Upper lobe of left lung (tissue), 6 donors: ENCODE measurements at places on chromosomes 11 and 22. TPM values are rescaled to one million over a fixed set of nuclear protein-coding genes. Genes with fewer than 3 reads are reported as not detected.
A peak's percentile ranks its signal among the peaks of the same experiment; 100 is the strongest.

Gene MOV10L1
- total RNA-seq, result 3.1 TPM

DNA sequence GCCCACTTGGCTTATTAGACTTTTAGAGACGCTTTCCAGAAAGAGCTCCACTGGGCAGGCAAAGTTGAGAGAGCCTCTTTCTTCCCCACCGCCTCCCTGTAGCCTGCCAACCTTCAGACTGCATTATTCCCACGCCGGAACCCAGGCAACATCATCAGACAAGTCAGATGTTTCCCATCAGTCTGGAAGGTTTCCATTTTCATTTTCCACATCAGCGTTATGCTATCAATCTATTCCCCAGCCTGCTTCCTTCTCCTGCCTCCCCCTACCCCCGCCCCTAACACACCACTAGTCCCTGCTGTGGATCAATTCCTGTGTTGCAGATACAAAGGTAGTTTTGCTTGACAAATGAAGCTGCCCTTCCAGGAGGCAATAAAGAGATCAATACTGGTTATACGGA lies 184.8 kb downstream of the DSCAML1 start:
- no peak for DNase-seq

- peak; percentile 90 for DNase-seq
These were observed 17.8 kb upstream of the TMPRSS13 start for GRCh38 chr11:117946842-117947526.

DNA sequence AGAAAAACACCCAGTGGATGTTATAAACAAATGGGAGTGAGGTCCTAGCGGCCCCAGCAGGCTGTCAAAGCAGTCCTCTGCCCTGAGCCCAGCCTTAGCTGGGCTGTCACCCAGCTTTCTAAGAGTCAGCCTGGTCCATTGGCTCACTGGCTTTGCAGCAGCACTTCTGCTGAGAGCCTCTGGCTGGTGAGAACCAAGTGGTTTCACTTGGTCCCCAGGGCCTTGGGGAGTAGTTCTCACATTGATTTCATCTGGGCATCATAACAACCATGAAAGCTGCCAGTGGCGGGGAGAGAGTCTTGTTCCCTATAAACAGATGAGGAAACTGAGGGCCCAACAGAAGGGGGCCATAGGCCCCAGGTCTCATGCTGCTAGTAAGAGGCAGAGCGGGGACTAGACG lies 11.4 kb downstream of the SEC14L6 start:
- no peak for DNase-seq

DNA sequence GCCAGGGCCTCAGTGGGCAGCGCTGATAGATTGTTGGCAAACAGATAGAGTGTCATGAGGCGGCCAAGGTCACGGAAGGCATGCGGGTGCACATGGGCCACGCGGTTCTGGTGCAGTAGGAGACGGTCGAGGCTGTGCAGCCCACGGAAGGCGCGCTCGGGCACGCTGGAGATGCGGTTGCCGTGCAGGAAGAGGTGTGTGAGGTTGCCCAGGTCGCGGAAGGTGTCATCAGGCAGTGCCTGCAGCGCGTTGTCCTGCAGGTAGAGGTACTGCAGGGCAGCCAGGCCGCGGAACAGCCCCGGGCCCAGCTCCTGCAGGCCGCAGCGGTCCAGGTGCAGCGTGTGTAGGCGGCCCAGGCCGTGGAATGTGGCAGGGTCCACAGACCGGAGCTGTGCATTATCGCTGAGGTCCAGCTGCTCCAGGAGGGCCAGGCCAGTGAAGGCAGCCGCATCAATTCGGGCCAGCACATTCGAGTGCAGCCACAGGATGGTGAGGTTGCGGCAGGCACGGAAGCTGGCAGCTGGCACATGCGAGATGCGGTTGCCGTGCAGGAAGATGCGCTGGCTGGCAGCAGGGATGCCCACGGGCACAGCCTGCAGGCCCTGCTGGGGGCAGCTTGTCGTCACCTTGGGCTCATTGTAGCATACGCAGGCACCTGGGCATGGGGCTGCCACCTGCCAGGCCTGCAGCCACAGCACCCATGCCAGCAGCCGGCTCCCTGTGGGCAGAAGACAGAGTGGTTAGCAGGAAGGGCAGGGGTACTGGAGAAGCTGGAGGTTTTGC lies 25.5 kb downstream of the RTN4R start:
- peak; percentile 76 for DNase-seq

Gene SEPTIN3
- 1.4 TPM for total RNA-seq

Gene PAMR1
- 7.2 TPM for total RNA-seq

Gene PRAME
- total RNA-seq, result not detected

DNA sequence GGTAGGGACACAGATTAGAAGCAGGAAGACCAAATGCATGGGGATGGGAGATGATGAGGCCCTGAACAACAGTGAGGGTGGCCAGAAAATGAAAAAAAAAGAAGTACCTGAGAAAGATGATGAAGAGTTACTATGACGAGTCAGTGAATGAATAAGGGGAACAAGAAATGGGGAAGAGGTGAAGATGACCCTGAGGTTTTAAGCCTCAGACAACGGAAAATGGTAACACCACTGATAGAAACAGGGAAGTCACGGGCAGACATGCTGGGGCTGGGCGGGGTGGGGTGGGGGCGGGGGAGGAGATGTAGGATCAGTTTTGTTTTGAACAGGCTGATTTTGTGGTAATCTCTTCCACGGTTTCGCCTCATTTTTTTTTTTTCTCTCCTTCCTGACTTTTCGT lies 205.1 kb upstream of the CADM1 start:
- no peak for DNase-seq

- peak; percentile 33 for DNase-seq
These were observed 118.1 kb downstream of the BBOX1 start for GRCh38 chr11:27158456-27159334.

GRCh38 chr11:1882265-1883238 lies 9.1 kb downstream of the PRR33 start:
- peak; percentile 74 for DNase-seq

GRCh38 chr11:115715251-115715770 lies 211.1 kb upstream of the CADM1 start:
- no peak for DNase-seq

Gene OR8D1
- not detected for total RNA-seq

- DNase-seq, result peak; percentile 86
These were observed 4.1 kb downstream of the RELT start for GRCh38 chr11:73380331-73380730.

GRCh38 chr22:24937114-24937513 lies 9.4 kb downstream of the LHFPL7 start:
- no peak for DNase-seq

Gene SHISA8
- total RNA-seq, result not detected

- DNase-seq, result no peak
These were observed 26.8 kb upstream of the CREB3L1 start for GRCh38 chr11:46250745-46251052.

- no peak for DNase-seq
These were observed 40.8 kb downstream of the PGM2L1 start for GRCh38 chr11:74357449-74357848.

DNA sequence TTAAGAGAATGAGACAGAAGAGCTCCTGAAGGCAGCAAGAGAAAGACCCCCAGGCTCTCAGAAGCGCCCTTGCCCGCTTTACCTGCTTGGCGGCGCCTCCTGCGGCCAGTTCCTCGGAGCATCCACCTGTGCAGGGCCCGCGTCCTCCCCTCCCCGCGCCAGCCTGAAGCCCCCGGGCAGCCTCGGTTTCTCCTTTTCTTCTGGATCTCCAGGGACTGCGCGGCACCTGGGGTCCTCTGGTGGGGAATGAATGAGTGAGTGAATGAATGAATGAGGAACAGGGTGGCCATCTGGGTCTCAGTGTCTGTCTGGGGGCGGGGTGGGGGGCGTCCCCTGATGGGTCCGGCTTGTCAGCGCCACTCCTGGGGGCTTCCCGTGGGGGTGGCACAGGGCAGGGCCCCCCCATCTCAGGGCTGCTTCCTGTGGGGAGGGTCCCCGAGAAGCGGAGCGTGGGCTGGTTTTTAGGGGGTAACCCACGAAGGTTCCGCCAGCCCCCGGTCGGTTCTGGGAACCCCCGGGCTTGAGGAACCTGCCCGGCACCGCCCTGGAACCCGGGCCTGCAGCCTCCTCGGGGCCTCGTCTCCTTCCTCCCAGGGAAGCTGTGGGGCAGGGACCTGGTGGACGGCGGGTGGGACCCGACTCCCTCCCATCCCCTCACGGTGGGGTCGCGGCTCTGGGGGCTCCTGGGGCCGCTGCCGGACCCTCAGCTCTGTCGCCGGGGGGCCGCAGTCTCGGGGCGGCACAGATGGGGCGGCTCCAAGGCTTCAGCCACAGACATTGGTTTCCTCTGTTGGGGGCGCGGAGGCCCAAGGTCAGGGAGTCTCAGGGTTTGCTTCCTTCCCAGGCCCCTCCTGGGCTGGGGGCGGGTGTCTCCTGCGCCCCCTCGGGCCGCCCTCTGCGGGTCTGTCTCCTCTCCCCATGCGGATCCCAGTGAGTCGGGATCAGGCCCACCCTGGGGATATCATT lies 8.3 kb upstream of the KRTAP5-7 start:
- DNase-seq, result peak; percentile 66

DNA sequence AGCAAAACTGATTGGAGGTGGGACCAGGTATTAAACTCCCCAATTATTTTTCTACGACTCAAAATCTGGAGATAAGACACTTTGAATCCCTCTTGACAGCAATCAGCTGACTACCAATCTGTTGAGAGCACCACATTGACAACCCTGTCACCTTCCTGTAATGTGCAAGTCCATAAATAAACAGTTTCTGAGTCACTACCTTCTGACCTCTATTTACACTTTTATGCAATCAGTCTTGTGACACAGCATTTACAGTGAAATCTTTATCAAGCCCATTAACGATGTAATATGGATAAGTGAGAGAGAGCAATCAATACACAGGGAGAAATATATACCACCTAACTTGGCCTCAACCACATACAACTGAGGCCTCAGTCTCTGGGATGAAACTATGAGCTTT lies 283.7 kb upstream of the ANO5 start:
- no peak for DNase-seq

GRCh38 chr22:37641561-37641949 lies 2.1 kb downstream of the SH3BP1 start:
- no peak for DNase-seq

Gene TMEM191B
- not detected for total RNA-seq

DNA sequence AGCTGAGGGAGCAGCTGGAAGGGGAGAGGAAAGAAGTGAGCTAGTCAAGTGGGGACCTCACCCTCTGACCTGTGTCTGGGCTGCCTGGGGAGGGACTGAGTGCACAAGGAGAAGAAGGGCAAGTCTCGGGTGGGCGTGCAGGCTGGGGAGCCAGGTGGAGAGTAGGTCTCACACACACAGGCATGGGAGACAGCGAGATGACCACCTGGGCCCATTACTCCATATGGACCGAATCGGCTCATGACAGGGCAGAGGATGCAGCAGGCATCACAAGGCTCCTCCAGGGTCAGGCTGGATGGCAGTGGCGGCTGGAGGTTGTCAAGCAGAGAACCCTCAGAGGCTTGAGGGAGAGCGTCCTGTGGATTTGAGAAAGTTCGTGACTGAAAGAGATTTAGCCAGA lies 63.5 kb downstream of the CEP164 start:
- no peak for DNase-seq

DNA sequence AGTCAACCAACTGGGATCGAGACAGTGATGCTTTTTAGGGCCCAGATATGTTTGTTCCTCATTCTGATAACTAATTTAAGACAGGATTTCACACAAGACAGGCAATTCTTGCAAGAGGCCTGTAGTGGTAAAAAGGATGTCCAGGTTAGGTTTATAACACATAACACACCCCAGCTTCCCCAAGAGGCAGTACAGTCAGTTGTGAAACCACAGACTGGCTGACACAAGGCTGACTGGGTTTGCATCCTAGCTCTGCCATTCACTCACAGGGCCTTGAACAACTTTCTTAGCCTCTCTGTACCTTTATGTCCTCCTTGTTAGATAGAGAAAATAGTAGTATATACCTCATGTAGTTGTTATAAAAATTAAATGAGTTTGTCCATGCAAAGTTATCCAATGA lies 55.0 kb upstream of the PTH start:
- no peak for DNase-seq

DNA sequence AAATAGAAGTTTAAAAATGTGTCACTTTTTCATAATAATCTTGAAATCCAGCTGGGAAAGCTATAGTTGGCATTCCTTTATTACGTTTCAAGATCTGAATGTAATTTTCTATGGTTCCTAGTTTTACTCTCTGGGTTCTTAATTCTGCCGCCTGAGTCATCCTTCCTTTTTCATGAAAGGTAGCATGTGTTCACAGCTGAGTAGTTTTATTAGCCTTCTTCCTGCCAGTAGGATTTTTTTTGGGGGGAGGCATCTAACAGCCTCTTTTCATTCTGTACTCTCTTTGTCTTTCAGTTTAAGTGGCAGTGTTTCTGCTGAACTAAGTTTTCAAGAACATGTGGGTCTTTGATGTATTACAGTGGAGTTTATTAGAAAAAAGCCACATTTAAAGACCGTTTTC lies 36.5 kb downstream of the OR2AG2 start:
- DNase-seq, result no peak

Gene C22orf23
- total RNA-seq, result 0.98 TPM

DNA sequence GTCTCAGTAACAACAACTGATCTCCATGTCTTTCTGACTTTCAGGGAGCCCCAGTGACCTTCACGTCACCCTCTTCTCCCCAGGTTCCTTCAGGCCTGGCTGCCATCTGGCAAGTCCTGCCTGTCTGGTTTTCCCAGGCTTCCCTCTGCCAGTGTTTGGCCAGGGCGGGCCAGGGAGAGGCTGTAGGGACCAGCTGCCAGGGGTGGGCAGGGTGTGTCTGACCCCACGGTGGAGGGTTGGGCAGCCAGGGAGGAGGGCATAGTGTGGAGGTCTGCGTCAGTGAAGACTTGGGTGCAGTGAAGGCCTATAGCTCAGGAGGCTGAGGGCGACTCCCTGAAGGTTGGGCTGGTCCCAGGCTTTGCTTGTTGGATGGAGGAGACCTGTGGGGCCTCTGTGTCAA lies 11.9 kb upstream of the MRGPRX2 start:
- no peak for DNase-seq

DNA sequence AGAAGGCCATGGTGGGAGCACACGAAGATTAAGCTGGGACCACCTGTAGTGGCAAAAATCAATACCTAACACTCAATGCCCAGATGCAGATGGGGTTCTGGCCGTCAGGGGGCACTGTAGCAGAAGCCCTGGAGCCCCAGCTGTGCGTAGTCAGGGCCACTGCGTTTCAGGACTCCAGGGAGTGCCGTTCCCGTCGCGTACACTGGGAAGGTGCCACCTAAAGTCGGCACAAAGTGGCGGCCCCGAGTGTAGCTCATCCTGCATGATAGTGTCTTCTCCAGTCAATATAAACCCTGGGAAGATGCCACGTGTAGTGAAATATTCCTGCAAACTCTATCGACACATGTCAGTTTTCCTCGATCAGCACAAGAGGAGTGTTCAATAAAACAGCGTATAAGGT lies 123.8 kb upstream of the NTM start:
- peak; percentile 13 for DNase-seq

DNA sequence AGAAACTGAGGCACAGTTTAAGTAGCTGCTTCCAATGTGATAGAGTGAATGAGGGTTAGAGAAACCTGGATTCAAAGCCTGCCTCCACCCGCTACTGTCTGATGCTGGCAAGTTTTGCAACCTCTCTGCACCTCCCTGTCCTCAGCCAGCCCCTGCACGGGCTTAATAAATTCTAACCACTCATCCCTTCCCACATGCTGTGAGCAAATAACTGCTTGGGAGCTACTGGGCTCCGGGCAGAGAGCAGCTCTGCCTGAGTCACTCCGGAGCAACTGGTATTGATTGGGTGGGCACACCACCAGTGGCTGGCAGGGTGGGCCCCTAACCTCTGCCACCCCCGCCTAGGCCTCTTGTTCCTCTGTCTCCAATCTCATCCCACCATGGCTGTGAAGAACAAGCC lies 104.3 kb upstream of the SYT13 start:
- DNase-seq, result no peak

GRCh38 chr11:62352355-62353336 lies 15.4 kb downstream of the ASRGL1 start:
- DNase-seq, result no peak

Gene FAT3
- total RNA-seq, result 9.8 TPM

GRCh38 chr11:70059971-70060370 lies 18.1 kb upstream of the ANO1 start:
- no peak for DNase-seq

Gene NXPE1
- total RNA-seq, result not detected
